ENCODE measurements at places on chromosomes 5 and 9.

DNA sequence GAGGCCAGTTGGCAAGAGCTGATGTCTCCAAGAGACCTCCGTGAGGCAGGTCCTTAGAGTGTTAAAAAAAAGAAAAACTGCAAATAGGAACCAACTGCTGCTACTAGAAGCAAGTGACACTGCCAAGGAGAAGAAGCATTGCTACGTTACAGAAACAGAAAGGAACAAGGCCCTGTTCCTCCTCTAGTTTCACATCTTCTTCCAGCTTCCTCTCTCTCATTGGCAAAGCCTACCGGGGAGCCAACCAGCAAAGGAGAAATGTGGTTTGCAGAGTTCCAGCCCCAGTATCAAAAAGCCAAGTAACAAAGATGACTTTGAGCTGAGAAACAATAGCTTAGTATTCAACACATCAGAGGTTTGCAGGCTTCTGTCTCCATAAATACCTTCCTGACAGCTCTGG is 145.9 kb downstream of the PRELID2 start:
- DNase-seq: no peak

DNA sequence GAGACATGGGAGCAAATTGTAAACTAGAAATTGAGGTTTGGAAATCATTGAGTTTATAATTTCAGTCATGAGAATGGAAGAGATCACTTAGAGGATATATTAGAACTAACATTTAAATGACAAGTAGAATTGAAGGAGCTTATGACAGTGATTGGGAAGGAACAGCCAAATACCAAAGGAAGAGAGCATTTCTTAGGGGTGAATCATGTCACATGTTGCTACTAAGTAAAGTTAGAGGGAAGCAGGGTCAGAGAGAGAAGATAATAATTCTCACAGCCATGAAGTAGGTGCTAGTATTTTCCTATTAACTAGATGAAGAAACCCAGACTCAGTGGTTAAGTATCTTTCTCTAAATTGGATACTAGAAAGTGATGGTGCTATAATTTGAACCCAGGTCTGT is 59.3 kb downstream of the COMMD10 start:
- DNase-seq: no peak

DNA sequence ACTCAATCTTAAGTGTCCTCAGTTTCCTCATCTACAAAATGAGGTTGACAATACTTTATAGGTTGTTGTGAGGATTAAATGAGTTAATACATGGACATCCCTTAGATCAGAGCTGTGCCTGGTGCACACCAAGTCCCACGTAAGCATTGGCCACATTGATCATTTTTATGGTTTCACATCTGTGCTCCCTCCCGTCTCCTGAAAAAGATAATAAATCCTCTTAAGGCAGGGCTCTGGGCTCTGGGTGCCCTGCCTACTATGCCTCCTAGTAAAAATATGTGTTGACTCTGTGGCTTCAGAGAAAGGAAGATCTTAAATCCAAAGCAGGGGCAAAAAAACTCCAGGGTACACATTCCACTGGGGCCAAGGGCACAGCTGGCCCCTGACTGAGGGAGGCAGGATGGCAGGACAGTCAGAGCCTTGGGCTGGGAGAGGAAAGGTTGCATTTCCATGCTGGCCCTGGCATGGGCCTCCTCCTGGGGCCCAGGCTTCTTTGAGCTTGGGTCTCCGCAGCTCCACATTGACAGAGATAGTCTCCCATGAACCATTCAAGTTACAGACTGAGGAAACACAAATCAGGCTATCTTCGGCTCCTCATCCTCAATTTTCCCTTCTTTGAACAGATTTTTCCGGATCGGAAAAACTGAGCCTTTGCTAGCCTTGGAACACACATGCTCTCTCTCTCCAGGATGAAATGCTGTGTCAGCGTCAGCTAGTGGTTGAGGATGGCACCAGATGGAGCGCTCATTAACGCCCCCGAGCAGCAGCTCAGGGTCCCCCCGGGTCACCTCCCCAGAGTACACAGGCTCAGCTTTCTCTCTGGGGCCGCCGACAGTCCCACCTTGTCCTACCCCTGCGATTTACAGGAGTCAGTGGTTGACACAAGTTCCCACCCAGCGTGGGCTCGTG is 22.4 kb upstream of the KIF12 start:
- no peak for DNase-seq

DNA sequence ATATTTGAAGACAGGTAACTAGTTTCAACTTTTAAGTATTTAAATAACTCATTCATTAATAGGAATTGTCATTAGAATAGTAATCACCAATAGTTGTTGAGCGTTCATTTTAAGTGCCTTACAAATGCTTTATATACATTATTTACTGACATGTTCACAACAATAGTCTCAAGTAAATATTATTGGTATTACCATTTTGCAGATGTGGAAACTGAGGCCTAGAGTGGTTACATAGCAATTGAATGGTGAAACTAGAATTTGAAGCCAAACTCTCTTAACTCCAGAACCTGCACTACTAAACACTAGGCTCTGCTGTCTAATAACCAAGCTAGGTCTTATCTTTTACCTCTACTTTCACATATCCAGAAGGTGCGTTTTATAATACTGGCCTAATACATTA is 4.8 kb upstream of the HSPA9 start:
- no peak for DNase-seq

DNA sequence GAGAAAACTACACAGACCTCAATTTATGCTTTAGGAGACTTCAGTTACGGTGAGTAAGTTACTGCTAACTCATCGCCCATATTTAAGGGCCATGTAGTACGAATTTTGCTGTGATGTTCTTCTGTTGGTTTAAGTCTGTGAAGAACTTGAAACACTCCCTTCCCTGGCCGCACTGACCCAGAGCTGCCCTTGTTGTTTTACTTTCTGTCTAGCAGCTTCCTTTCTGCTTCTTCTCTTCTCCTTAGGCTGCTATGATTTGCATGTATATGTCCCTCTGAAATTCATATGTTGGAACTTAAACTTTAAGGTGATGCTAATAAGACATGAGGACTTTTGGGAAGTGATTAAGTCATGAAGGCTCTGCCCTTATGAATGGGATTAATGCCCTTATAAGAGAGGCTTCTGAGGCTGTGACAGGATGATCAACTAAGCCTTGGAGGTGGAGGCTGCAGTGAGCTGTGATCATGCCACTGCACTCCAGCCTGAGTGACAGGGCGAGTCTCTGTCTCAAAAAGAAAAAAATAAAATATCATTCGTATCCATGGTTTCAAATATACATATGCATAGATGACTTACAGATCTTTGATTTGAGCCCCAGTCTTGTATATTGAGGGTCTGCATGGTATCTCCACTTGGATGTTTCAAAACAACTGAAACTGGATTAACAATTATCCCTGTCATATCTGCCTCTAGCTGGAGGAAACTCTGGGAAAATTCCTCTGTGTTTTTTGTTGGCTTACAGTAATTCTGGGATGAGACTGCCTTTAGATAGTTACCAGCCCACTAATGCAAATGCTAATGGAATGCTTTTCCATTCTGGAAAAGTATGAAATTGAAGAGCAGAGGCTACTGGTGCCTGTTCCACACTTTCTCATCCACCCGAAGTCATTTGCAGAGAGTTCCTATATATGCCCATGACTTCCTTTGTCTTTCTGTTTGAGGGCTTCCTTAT is 263.4 kb upstream of the ACTBL2 start:
- DNase-seq: no peak

DNA sequence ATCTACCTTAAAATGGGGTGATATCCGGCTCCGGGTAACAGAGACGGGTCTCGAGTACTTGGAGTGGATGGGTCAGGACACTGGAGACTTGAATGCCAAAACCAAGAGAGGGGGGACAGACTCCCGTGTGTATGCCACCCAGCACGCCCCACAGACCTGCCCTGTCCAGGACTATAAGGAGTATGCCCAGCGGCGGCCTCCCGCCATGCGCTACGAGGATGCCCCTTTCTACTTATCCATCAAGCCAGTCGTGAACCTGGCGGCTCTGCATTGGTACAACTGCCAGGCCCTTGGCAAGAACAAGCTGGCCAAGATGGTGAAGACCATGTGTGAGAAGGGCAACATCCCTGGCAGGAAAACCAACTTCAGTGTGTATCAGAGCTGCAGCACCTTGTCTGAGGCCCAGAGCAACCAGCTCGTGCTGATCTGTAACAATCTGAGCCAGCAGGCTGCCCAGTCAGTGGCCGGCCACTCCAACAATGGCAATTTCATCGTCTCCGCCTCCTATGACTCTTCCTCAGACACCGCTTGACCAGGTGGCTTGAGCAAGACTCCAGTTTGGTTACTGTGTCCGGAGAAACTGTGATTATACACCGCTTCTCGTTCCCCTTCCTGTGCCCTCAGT is 99.4 kb downstream of the INIP start:
- DNase-seq: no peak

All from NCI-H146 (cell line).